ENCODE measurements at places on chromosomes 11 and 22.

GRCh38 chr11:86809561-86809960 is 9.2 kb downstream of the PRSS23 start:
- DNase-seq, result no peak

- DNase-seq, result peak; percentile 55
Measured at GRCh38 chr11:11845551-11845950, 3.8 kb downstream of the USP47 start.

- DNase-seq, result no peak
Measured at GRCh38 chr11:44761551-44761961, 34.8 kb downstream of the TSPAN18 start.

DNA sequence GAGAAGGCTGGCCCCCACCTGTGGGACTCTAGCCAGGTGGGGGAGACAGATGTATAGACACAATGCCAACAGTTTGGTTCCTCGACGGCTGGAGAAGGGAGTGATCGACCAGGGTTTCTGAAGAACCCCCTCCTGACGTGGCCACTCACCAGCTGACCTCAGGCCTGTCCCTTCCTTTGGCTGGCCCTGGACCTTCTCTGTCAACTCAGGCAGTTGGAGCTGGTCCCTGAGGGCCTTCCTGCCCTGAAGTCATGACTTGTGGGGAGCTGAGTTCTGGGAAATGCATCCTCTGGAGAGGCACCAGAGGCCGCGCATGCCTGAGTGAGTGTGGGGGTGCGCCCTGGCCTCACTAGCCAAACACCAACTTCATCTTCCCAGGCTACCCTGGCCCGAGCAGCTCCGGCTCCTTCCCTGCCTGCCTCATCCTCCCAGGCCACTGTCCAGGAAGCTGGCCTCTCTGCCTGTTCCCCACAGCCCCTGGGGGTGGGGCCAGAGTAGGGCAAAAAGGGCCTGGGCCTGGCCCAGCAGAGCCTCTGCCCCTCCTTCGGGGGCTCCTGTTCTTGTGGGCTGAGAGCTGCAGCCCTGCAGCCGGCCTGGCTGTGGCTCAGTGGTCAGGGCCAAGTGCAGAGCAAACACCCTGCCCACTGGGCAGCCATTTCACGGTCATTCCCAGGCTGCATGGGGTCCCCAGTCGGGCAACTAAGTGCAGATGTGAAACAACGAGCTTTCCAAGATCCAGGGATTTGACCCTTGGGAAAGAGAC is 23.6 kb downstream of the TXN2 start:
- peak; percentile 60 for DNase-seq

DNA sequence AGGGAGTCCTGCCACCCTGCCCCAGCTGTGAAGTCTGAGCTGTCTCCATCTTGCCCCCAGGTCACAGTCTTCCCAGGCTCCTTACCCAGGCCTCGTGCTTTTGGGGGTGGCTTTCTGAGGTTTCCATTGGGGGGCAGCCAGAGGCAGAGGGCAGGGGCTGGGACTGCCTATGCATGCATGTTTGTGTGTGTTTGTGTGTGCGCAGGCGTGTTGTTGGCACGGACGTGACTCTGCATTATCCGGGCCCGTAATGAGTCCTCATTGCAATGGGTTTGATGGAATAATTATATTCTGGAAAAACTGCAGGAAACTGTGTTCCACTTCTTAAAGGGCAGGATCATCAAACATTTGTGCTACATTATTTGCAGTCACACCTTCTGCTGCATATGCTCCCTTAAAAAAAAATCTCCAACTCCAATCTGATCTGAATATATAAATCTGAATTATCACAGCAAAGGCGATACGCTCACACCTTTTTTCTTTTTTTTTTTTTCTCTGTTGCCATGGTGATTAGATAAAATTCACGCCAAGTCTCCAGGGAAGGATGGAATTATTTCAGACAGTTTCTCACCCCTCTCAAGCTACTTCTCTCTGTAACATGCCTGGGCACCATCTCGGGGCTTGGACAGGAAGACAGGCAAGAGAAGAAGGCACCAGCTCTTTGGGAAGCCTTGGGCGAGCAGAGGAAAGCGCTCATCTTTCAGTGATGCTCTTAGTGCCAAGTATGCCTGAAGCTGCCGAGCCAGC is 45.9 kb downstream of the DSCAML1 start:
- no peak for DNase-seq

DNA sequence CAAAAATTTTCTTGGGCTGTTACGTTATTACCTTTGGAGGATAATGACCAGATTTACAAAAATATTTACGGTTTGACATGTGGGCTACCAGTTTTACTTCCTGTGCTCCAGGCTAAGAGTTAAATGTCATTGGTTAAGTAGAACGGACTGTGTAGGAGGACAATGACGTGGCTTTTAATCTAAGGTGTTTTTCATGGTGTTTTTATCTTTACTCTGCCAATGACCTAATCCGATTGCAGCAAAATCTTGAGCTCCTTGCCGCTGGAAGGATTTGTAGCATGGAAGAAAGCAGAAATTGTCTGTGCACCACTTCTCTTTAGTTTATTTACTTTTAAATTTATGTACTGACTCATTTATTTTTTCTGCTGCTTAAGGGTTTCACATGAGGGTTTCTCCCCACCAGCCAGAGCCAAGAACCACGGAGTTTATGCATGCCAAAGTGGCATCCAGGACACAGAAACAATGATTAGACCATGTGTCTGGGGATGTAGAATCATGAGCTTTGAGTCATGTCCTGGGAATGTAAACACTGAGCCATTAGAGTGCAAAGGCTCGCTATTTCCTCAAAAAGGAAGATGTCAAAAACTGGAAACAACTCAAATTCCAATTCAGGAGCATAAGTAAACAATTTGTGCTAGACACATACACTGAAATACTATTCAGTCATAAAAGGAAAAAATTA is 1.9 kb upstream of the CARD16 start:
- peak; percentile 98 for DNase-seq

- no peak for DNase-seq
Measured at GRCh38 chr11:8341996-8342395, 78.3 kb upstream of the LMO1 start.

DNA sequence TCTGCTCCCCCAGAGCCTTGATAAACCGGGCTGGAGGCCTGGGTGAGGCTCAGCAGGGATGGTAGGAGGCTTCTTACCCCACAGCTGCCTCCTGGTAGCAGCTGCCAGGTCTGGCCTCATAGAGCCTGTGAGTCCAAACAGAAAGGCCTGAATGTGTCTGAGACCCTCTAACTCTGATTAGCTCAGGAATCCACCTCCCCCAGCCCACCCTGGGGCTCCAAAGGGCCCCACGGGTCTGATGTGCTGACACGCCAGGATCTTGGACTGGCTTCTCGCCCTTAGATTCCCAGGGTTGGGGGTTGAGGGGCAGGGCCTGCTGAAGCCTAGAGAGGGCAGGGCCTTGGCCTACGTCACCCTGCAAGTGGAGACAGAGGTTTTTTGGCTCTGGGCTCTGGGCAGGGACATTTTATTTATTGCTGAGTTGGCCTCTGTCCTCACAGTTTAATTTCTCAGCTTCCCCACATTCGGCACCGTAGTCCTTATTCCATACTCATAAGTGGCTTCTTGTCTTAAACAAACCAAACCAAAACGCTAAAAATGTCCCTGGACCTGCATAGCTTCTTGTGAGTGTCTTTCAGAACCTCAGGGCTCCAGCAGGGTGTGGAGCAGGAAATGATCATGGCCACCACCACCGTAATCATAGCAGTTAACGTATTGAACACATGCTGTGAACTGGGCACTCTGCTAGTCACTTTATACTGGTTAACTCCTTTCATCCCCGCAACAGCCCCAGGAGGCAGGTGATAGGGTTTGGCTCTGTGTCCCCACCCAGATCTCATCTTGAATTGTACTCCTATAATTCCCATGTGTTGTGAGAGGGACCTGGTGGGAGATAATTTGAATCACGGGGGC is 25.1 kb downstream of the KIAA1671 start:
- DNase-seq, result no peak

DNA sequence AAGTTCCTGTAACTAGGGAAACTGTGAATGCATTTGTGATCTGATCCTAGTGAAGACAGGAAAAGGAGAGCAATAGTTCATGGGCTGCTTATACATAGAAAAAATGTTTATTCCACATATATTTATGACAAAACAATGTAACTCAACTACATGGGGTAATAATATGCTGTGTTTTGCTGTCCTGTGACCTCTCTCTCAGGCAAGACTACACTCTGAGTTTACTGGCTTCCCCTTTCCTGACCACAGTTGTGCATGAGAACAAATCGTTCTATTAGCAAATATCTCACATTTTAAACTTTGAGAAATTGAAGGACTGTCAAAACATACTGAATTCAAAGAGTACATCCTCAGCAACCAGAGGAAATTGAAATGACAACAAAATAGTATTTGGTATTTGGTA is 161.9 kb upstream of the TRPC6 start:
- no peak for DNase-seq

GRCh38 chr22:49756676-49757075 is 71.0 kb downstream of the BRD1 start:
- no peak for DNase-seq

GRCh38 chr11:113345978-113346377 is 31.6 kb downstream of the TTC12 start:
- no peak for DNase-seq

- no peak for DNase-seq
Measured at GRCh38 chr22:37430941-37431340, 3.7 kb upstream of the ELFN2 start.

DNA sequence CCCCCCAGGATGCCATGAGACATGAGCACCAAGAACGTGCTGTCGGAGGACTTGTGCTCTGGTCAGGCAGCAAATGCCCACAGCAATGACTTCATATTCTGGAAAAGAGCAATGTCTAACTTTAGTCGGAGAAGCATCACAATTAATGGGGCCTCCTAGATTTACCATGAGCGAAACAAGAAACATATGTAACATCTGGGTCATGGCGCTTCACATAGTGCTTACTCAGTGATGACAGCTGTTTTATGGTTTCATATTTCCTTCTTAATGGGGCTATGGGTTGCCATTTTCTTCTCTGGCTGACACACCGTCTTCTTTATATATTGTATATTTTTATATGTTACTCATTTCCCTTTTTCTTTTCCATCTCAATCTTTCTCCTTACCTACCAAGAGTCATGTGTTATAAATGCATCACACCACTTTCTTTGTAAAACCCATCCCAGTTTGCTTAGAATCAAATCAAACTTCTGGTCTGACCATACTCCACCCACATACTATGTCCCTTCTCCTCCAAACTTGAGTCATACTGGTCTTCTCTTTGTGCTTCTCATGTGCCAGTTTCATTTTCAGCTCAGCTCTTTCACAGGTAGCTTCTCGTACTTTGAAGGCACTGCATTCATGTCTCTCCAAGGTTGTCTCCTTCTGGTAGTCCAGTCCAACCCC is 9.4 kb upstream of the CASP12 start:
- DNase-seq, result peak; percentile 77

All from fibroblast of mammary gland (primary cell).